ENCODE measurements at places on chromosomes 1 and 21.

DNA sequence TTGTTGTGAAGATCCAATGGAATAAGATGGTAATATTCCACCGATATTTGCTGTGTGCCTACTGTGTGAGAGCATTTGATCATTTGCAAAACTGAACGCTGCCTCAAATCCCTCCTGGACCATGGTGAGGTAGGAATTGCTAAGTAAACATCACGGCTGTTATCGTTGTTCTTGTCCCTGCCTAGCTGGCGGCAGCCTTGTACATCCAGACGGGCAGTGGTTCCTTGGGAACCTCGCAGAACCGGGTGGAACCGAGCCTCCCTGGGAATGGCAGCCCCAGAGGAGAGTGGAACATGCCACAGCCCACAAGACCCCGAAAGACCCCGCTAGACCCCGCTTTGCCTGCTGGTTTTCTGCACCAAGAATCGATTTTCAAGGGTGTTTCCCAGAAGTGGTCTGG, 60.9 kb downstream of the TAS1R2 start:
- H3K4me1 ChIP-seq = peaks cover 71% of the 10 kb centered on the region
- H3K27me3 ChIP-seq = no peaks in the 10 kb centered on the region
- no peaks in the 10 kb centered on the region for H3K36me3 ChIP-seq
- H3K27ac ChIP-seq = peak overlapping the region; percentile 83
- H3K4me3 ChIP-seq = no peak overlapping the region
- DNase-seq = no peak

GRCh38 chr1:75954586-75954985, 22.4 kb upstream of the ASB17 start:
- no peaks in the 10 kb centered on the region for H3K27me3 ChIP-seq
- no peak overlapping the region for H3K4me3 ChIP-seq
- H3K4me1 ChIP-seq = no peaks in the 10 kb centered on the region
- H3K36me3 ChIP-seq = no peaks in the 10 kb centered on the region

GRCh38 chr1:65002508-65003315, 36.4 kb upstream of the JAK1 start:
- peaks cover 7% of the 10 kb centered on the region for H3K27me3 ChIP-seq
- DNase-seq = peak; percentile 81
- H3K36me3 ChIP-seq = no peaks in the 10 kb centered on the region
- H3K4me3 ChIP-seq = peak overlapping the region; percentile 61
- H3K4me1 ChIP-seq = peaks cover 14% of the 10 kb centered on the region

- no peak overlapping the region for H3K27ac ChIP-seq
- no peak for DNase-seq
- no peaks in the 10 kb centered on the region for H3K4me1 ChIP-seq
- no peak overlapping the region for H3K4me3 ChIP-seq
- no peaks in the 10 kb centered on the region for H3K27me3 ChIP-seq
Observed at GRCh38 chr1:217453816-217454215, 177.1 kb downstream of the GPATCH2 start.

GRCh38 chr1:245118806-245119205, 36.0 kb upstream of the KIF26B start:
- DNase-seq = no peak
- no peak overlapping the region for H3K4me3 ChIP-seq
- H3K27me3 ChIP-seq = no peaks in the 10 kb centered on the region
- no peak overlapping the region for H3K27ac ChIP-seq
- peaks cover 8% of the 10 kb centered on the region for H3K36me3 ChIP-seq

DNA sequence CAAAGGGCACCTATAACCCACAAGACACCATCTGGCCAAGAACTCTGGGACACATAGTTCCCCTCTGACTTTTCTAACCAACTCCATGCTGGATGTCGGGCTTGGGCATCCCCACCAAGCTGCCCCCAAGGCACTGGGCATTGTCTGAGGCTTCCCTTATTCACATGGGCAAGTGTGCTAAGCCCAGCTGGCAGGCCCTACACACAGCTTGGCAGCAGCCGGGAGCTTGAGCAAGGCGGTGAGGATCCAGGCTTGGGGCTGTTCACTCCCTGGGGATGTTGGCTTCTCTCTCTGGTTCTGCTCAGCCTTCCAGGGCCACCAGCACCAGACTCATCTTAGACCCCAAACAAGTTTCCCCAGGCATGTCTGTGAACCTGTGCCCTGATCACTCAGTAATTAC, 138.3 kb upstream of the KAZN start:
- DNase-seq = no peak
- no peaks in the 10 kb centered on the region for H3K36me3 ChIP-seq
- no peak overlapping the region for H3K4me3 ChIP-seq
- H3K4me1 ChIP-seq = peaks cover 3% of the 10 kb centered on the region

- no peaks in the 10 kb centered on the region for H3K36me3 ChIP-seq
Observed at GRCh38 chr1:205513774-205514173, 9.3 kb downstream of the CDK18 start.

- no peaks in the 10 kb centered on the region for H3K27me3 ChIP-seq
- no peak overlapping the region for H3K4me3 ChIP-seq
- DNase-seq = no peak
- no peaks in the 10 kb centered on the region for H3K36me3 ChIP-seq
- H3K27ac ChIP-seq = no peak overlapping the region
Observed at GRCh38 chr1:243449373-243449772, 193.5 kb downstream of the SDCCAG8 start.

DNA sequence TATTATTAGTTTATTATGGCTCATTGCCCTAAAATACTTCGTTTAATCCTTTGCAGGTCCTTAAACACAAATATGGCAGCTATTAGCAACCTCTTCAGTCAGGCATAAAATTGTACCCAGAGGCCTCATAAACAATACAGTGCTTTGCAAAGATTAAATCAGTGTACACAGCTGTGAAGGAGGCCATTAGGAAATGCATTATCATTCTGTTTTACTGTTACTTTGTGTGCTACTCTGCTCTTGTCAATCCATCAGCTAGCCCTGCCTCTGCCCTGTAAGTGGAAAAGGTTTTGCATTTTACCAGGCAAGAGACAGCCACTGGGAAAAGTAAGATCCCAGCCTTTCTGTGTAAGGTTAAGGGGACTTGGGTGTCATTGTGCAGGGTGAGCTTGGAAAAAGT, 415.7 kb upstream of the DAB1 start:
- H3K4me1 ChIP-seq = no peaks in the 10 kb centered on the region
- H3K36me3 ChIP-seq = no peaks in the 10 kb centered on the region
- H3K4me3 ChIP-seq = no peak overlapping the region
- DNase-seq = no peak
- H3K27ac ChIP-seq = no peak overlapping the region

DNA sequence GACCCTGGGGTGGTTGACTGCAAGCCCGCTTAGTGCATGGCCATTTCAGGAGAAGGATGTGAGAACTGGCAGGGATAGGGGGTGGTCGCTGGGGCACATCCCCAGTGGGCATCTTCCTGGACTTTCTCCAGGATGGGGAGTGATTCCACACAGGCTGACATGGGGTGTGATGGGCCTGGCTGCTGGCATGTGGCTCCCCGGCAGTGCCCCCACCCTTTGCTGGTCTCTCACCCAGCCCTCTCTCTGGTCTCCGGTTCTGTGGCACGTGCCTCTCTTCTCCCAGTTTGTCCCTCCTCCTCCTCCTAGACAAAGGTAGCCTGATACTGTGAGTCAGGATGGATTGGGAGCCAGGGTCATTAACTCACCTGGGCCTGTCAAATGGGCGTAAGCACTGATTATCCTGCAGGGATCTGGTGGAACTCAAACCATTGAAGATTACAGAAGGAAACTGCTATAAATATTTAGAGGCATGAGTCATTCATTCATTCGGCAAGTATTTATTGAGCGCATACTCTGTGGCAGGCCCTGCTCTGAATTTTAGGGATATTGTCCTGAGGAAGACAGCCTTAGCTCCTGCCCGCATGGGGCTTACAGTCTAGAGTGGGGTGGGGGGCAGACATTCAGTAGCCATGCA, 23.6 kb upstream of the EPS8L3 start:
- H3K27ac ChIP-seq = no peak overlapping the region
- no peak overlapping the region for H3K4me3 ChIP-seq
- H3K27me3 ChIP-seq = peaks cover 15% of the 10 kb centered on the region
- peaks cover 56% of the 10 kb centered on the region for H3K4me1 ChIP-seq
- DNase-seq = no peak
- no peaks in the 10 kb centered on the region for H3K36me3 ChIP-seq

DNA sequence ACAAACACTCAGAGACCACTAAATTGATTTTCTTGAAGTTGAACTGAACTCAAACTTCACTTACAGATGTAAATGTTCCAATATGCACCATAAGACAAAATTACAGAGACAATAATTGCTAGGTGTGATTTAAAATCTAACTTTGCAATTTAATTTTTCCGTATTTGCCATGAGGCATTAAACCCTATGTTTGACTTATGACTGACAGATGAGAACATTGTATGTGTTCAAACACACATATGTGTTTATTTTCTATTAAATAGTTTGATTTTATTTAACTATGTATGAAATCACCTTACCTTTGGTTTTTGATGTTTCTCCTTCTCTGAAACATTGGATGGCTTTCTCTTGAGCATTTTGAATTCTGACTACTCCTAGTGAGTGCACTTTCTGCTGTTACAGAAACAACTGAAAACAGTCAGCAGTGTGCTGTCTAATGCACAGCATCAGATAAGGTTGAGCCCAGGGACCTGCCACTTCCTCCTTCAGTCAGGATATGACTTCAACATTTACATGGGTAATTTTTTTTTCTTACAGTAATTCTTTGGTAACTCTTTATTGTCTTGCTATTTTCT, at the start of gene SAMSN1:
SAMSN1 (minus strand) TSS at position 410 of the 575 bp plus-strand sequence; CDS start at position 356, 54 bp downstream.
- peak; percentile 58 for DNase-seq
- H3K27me3 ChIP-seq = no peaks in the 10 kb centered on the region
- peak within 1 kb of the TSS; percentile 0 for H3K4me3 ChIP-seq

GRCh38 chr1:25430967-25431881, 527 bp downstream of the MACO1 start:
- peak overlapping the region; percentile 82 for H3K4me3 ChIP-seq
- H3K36me3 ChIP-seq = no peaks in the 10 kb centered on the region
- no peaks in the 10 kb centered on the region for H3K27me3 ChIP-seq

DNA sequence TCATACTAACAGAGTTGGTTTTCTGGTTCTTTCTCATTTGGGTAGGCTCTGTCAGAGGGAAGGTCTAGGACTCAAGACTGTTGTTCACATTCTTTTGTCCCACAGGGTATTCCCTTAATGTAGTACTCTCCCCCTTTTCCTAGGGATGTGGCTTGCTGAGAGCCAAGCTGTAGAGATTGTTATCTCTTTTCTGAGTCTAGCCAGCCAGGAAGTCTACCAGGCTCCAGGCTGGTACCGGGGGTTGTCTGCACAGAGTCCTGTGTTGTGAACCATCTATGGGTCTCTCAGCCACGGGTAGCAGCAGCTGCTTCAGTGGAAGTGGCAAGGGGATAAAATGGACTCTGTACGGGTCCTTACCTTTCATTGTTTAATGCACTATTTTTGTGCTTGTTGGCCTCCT, 226.4 kb downstream of the LBR start:
- no peak for DNase-seq
- H3K27me3 ChIP-seq = no peaks in the 10 kb centered on the region
- no peaks in the 10 kb centered on the region for H3K36me3 ChIP-seq
- H3K4me1 ChIP-seq = no peaks in the 10 kb centered on the region
- H3K4me3 ChIP-seq = no peak overlapping the region

GRCh38 chr1:236514703-236515442, 8.9 kb upstream of the LGALS8 start:
- no peak for DNase-seq
- H3K36me3 ChIP-seq = no peaks in the 10 kb centered on the region
- H3K27ac ChIP-seq = no peak overlapping the region
- H3K27me3 ChIP-seq = no peaks in the 10 kb centered on the region
- H3K4me3 ChIP-seq = no peak overlapping the region

DNA sequence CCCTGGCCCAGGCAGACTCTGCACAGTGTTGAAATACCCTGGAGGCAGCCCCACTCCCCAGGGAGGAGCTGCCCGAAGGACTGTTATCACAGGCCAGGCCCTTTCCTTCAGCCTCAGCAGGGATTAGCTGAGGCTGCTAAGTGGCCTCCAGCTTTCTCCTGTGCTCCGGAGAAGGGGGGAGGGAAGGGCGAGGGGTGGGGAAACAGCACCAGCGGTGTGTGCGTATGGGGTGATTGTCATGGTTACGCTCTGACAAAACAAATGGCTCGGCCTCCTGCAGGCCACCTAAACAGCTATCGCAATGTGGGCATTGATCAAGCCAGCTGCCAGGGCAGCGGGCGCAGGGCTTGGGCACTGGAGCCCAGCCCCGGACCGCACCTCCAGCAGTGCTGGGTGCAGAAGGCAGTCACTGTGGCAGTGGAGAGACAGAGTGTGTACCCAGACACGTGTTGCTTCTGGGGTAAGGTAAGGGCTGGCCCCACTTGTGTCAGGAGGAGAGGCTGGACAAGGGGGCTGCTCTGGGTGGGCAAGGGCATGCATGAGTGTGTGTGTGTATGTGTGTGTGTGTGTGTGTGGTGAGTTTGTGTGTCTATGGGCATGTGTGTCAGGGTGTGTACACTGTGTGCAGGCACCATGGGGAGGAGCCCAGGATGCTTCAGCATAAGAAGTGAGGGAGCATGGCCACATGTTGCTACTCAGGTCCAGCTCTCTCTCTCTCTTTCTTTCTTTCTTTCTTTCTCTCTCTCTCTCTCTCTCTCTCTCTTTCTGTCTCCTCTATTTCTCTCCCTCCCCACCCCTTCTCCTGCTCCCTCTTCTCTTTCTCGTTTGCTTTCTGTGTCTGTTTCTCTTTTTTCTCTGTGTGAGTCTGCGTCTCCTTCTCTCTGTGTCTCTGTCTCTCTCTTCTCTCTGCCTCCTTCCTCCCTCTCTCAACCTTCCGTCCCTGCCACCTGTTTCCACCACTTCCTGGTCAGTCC, at the start of gene VWA5B1:
VWA5B1 (plus strand) TSS at position 252 of the 974 bp plus-strand sequence. CDS start 19,727 bp downstream, outside the sequence.
- H3K36me3 ChIP-seq = no peaks in the 10 kb centered on the region
- peaks cover 44% of the 10 kb centered on the region for H3K27me3 ChIP-seq
- H3K4me3 ChIP-seq = no peak within 1 kb of the TSS
- no peak within 1 kb of the TSS for H3K27ac ChIP-seq
- no peak for DNase-seq
- peaks cover 7% of the 10 kb centered on the region for H3K4me1 ChIP-seq

DNA sequence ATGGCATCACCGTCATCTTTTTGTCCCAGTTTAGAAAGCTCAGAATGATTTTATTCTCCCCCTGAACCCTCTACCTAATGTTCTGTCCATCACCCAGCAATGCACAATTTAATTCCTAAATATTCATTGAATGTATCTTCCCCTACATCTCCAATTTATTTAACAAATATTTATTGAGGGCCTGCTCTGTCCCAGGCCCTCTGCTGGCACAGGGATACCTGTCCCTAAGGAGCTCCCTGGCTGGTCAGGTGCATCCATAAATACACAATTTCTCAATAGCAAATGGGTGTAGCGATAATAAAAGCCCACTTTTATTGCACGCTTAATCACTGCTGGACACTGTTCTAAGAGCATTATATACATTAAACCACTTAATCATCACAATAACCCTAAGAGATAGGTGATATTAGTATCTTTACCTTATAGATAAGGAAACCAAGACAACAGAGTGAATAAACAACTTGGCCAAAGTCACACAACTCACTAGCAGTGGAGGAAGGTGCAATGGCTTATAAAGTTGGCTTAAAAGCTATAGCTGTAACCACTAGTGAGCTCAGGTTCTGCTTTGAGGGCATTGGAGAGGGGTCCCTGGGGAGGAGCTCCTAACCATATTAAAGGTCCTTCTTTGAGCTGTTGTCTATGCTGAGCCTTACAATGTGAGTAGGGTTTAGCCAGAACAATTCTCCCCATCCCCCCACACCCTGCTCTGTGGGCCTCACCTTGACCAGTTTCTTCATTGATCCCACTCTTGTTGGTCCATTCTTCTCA, 126.3 kb upstream of the JUN start:
- DNase-seq = no peak
- H3K4me3 ChIP-seq = no peak overlapping the region
- H3K27ac ChIP-seq = no peak overlapping the region
- H3K4me1 ChIP-seq = peaks cover 4% of the 10 kb centered on the region
- no peaks in the 10 kb centered on the region for H3K27me3 ChIP-seq
- no peaks in the 10 kb centered on the region for H3K36me3 ChIP-seq
